ENCODE measurements at places on chromosomes 5 and 9.

DNA sequence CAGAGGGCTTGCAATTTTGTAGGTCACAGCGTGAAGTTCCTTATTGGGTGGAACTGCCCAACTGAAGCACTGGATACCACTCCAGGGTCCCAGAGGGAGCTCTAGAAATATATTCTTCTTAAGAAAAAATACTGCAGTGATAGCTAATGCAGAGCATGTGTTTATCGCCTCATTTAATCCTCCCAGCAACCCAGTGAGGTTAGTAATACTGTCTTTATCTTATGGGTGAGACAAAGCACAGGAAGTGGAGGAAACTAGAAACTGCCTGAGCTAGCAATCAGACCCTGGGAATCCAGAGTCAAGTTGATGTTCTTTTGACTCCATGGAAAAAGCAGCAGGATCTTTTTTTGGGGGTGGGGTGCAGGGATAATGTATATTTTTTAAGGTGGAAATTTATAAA lies 153.3 kb downstream of the PJA2 start:
- no peak for DNase-seq

DNA sequence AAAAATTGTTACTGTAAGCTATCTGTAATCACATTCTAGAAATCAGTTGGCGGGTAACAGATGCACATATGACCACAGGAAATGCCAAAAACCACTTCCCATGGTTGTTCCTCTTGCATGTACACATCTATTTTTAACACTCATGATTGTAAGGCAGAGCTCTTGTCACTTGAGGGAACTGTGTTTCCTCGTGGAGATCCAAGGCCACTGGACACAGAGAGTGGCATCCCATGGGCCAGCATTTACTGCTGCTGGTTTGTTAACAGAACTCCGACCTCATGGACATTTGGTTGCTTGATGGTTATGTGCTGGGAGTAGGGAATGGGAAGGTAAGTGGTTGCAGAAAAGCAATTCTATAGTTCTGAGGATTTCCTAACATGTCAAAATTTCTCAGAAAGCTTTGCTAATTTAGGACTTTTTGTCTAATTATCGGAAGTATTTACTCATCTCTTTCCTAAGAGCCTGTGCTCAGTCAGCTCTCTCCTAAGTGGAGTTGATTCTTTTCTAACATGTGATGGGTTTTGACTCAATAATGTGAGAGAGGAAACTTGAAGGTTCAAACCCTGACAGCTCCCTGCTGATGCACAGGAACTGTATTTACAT lies 202.0 kb upstream of the NR3C1 start:
- no peak for DNase-seq

DNA sequence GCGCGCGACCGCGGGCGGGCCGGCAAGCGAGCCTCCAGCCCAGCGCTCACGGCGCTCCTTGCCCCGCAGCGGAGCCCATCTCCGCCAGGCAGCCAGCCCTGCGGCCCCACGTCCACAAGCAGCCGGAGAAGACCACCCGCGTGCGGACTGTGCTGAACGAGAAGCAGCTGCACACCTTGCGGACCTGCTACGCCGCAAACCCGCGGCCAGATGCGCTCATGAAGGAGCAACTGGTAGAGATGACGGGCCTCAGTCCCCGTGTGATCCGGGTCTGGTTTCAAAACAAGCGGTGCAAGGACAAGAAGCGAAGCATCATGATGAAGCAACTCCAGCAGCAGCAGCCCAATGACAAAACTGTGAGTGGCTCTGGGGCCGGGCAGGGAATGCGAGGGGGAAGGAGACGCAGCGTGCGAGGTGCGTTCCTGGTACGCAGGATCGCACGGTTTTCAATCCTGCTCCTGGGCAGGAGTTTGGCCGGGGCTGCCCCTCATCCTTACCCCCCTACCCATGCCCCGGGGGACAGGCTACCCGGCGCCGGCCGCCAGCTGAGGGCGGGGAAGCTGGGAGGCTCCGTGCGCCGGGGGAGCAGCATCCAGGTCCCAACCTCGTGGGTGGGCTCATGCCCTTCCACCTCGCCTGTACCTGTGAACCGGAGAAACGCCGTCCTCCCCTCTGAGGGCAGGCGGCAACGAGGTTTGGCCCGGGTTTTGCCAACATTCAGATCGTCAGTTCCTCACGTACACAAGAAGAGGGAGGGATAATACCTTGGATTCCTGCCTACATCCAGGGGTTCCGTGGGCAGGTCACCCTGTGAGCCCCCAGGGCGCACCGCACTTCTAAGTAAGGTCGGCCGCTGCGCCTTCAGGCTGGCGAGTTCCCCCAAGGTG lies 6.6 kb downstream of the ISL1 start:
- DNase-seq: no peak

- no peak for DNase-seq
Observed at GRCh38 chr9:86238861-86239770, 20.3 kb downstream of the C9orf153 start.

DNA sequence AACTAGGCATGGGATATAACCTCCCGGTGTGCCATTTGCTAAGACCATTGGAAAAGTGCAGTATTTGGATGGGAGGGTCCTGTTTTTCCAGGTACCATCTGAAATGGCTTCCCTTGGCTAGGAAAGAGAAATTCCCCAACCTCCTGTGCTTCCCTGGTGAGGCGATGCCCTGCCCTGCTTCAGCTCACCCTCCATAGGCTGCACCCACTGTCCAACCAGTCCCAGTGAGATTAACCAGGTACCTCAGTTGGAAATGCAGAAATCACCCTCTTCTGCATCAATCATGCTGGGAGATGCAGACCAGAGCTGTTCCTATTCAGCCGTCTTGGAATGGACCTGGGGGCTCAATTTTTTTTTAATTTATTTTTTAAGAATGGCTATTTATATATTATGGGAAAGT lies 254.8 kb downstream of the SGCD start:
- DNase-seq: no peak

All from stimulated activated CD8-positive, alpha-beta memory T cell treated with anti-CD3 and anti-CD28 coated beads, Interleukin-12 subunit alpha, Interleukin-12 subunit beta, amount 100 ng/mL, for 1 hour (primary cell).